ENCODE measurements at places on chromosomes 7 and 10. TPM values are rescaled to one million over a fixed set of nuclear protein-coding genes. Genes with fewer than 3 reads are reported as not detected.

Gene TAS2R4
- 0.40 TPM for total RNA-seq

Gene PROSER2
- total RNA-seq, result 0.83 TPM

Gene DPYSL4
- 10.8 TPM for total RNA-seq

Gene CTAGE15
- not detected for total RNA-seq

Gene HGF
- total RNA-seq, result not detected

Gene TAS2R41
- not detected for total RNA-seq

Gene KLHL7
- total RNA-seq, result 24.0 TPM

Gene TET1
- total RNA-seq, result 0.48 TPM

Gene LRRC61
- total RNA-seq, result 13.3 TPM

Gene ZNF804B
- total RNA-seq, result not detected

Gene CCDC3
- not detected for total RNA-seq

DNA sequence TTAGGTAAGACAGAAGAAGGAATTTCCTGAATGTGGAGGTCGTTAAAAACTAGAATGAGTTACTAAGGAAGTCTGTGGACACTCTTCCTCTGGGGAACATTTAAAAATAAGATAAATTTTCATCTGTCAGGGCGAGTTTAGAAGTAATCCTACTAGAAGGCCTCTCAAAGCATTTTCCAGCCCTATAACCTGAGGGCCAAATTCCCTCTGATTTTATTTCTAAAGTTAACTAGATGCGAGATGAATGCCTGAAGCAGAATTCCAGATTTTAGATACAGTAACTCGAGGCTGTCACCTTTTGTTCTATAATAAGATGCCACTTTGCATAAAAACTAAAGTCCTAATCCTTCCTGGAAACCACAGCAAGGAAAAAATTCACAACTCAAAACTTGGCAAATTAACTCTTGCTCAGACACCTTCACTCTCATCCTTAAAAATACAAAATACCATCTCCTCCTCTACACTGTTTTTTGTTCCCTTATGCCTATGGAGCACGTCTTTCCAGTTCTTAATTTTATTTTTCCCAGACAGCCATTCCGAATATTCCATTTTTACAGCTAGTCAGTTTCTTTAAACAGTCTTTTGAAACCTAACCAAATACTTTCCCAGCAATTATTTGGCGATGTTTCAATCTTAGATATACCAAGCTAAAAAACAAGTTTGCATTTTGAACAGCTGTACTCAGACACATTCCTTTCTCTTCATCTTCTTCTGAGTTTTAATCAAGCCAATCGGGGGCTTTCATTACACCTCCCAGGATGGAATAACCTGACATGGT, 420.7 kb upstream of the NFE2L3 start:
- no peak for DNase-seq
- H3K4me3 ChIP-seq, result no peak overlapping the region
- H3K36me3 ChIP-seq, result no peaks in the 10 kb centered on the region
- peaks cover 8% of the 10 kb centered on the region for H3K27me3 ChIP-seq

DNA sequence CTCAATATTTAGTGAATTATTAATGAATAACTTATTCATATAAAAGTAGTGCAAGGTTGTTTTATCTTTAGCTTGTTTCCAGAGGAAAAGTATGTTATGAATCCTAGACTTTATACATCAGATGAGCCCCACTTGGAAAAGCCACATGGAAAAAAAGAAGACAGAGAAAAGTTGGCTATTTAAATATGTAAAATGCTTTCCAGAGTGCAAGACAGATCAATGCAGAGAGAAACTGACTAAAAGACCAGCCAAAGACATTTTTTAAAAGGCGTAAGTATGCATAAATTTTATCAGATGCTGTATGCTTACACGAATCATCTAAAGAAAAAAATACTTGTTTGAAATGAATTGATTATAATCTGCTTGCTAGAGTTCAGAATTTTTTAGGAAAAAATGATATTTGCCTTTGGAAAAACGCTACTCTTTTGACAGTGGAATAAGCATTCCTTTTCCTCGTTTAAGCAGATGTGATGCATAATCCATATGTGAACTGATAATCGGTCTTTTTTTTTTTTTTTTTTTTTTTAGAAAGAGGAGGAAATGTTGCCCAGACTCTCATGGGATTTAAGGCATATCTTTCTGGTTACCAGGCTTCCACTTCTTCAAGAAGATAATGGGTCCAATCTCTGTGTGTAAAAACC, 70.7 kb downstream of the RELN start:
- no peaks in the 10 kb centered on the region for H3K36me3 ChIP-seq
- DNase-seq, result no peak
- no peak overlapping the region for H3K4me3 ChIP-seq

- no peaks in the 10 kb centered on the region for H3K4me1 ChIP-seq
- DNase-seq, result no peak
- no peaks in the 10 kb centered on the region for H3K36me3 ChIP-seq
- no peak overlapping the region for H3K4me3 ChIP-seq
- H3K27me3 ChIP-seq, result no peaks in the 10 kb centered on the region
Observed at GRCh38 chr10:109348324-109348723, 575.0 kb downstream of the XPNPEP1 start.

- DNase-seq, result no peak
- H3K4me1 ChIP-seq, result no peaks in the 10 kb centered on the region
- H3K27ac ChIP-seq, result no peak overlapping the region
- H3K4me3 ChIP-seq, result no peak overlapping the region
Observed at GRCh38 chr7:91397612-91398011, 133.4 kb downstream of the FZD1 start.

- H3K27ac ChIP-seq, result no peak overlapping the region
- DNase-seq, result no peak
- H3K27me3 ChIP-seq, result peaks cover 47% of the 10 kb centered on the region
- H3K4me3 ChIP-seq, result no peak overlapping the region
Observed at GRCh38 chr7:131557652-131558385, 1.4 kb upstream of the PODXL start.

GRCh38 chr10:20740120-20740519, 157.0 kb downstream of the NEBL start:
- no peak overlapping the region for H3K27ac ChIP-seq
- H3K36me3 ChIP-seq, result no peaks in the 10 kb centered on the region
- no peaks in the 10 kb centered on the region for H3K27me3 ChIP-seq

DNA sequence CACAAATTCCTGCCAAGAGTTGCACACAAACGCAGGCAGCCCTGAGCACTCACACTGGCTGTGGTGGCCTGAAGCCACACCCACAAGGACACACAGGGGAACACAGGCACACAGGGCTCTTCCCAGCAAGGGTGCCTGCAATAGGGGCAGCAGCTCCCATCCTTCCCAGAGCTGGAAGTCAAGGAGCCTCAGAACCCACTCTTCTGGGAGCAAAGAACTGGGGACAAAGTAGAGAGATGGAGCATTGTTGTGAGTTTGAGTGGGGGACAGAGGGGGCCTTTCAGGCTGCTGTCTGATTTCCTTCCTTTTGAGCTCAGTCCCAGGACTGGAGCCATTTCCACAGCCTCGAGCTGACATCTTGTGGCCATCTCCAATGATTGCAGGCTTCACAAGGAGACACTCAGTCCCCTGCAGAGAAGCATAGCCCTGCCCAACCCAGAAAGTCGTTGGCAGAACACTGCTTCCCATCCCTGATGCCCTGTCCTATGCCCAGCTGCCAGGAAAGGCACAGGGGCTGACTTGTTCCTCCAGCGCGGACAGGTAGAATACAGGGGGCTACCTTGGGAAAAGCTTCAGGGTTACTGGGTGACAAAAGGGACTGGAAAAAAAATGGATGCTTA, 34.4 kb upstream of the SLF2 start:
- no peaks in the 10 kb centered on the region for H3K4me1 ChIP-seq
- H3K27ac ChIP-seq, result no peak overlapping the region
- H3K36me3 ChIP-seq, result no peaks in the 10 kb centered on the region
- no peak overlapping the region for H3K4me3 ChIP-seq
- H3K27me3 ChIP-seq, result peaks cover 10% of the 10 kb centered on the region

DNA sequence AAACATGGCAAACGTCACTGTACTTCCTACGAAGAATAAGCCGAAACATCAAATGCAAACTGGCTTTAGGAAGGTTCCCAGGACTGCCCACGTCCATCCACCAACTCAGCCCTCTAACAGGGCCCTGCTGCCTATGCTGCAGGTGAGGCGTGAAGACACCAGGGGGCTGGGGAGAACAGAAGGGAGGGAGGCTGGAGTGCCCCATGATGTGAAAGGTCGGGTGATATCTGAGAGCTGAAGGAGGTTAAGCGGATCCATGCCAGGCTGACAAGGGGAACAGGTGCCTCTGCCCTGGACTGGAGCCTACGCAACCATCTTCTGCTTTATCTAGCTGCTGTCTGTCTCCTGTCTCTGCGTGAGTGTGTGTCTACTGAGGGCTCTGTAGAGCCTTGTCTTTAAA, 40.2 kb upstream of the ATP6V0A4 start:
- H3K27ac ChIP-seq, result no peak overlapping the region
- peaks cover 6% of the 10 kb centered on the region for H3K27me3 ChIP-seq
- no peaks in the 10 kb centered on the region for H3K4me1 ChIP-seq
- no peaks in the 10 kb centered on the region for H3K36me3 ChIP-seq
- DNase-seq, result no peak

DNA sequence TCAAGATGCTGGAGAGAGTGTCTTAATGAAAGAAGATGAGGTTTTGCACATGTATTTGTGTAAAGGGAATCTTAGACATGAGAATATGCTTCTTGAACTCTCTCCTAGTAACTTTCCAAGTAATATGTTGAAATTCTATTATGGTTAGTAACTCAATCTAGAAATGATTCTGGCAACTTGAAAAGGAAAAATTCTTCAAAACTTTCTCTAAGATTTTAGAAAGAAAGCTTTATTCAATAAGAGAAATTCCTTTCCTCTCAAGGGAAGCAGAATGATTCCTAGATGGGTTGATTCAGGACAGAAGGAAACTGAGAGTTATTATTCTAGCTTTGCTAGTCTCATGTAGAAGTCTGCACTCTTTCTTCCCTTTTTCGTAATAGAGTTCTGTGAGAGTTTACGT, 364.3 kb upstream of the PLXDC2 start:
- no peak overlapping the region for H3K27ac ChIP-seq
- H3K27me3 ChIP-seq, result no peaks in the 10 kb centered on the region
- no peak for DNase-seq
- H3K4me3 ChIP-seq, result no peak overlapping the region
- no peaks in the 10 kb centered on the region for H3K36me3 ChIP-seq
- H3K4me1 ChIP-seq, result no peaks in the 10 kb centered on the region

- no peaks in the 10 kb centered on the region for H3K27me3 ChIP-seq
- H3K27ac ChIP-seq, result no peak overlapping the region
- no peak overlapping the region for H3K4me3 ChIP-seq
Observed at GRCh38 chr7:155227004-155227787, 70.5 kb upstream of the INSIG1 start.

GRCh38 chr10:13106387-13107045, 6.6 kb downstream of the OPTN start:
- H3K27ac ChIP-seq, result peak overlapping the region; percentile 36
- peaks cover 65% of the 10 kb centered on the region for H3K4me1 ChIP-seq
- no peaks in the 10 kb centered on the region for H3K27me3 ChIP-seq
- no peak overlapping the region for H3K4me3 ChIP-seq
- peaks cover 10% of the 10 kb centered on the region for H3K36me3 ChIP-seq

- no peak overlapping the region for H3K4me3 ChIP-seq
- H3K36me3 ChIP-seq, result no peaks in the 10 kb centered on the region
- no peak for DNase-seq
Observed at GRCh38 chr10:128491686-128492085, 365.5 kb upstream of the MKI67 start.

- H3K4me1 ChIP-seq, result no peaks in the 10 kb centered on the region
- no peak overlapping the region for H3K4me3 ChIP-seq
- no peaks in the 10 kb centered on the region for H3K36me3 ChIP-seq
- no peak overlapping the region for H3K27ac ChIP-seq
Observed at GRCh38 chr10:61164458-61165160, 220.6 kb upstream of the RHOBTB1 start.
